ENCODE measurements at places on chromosomes 6 and 20.
A peak's percentile ranks its signal among the peaks of the same experiment; 100 is the strongest.

DNA sequence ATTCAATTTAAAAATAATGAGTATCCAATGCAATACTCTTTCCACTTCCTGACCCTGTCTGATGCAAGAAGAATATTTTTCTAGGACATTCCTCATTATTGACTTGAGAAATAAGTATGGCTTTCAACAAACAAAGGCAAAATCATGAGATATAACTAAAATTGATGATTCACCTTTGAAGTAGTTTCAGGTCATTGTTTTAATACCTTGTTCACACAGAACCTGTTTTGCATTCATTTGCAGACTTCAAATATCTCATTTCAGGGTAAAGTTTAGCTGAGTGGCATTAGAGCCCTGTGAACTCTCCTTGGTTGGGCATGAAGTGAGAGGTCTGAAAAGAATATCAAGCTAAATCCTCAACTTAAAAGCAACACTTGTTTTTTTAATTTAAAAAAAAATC is 309.2 kb downstream of the NRN1 start:
- no peak for DNase-seq

DNA sequence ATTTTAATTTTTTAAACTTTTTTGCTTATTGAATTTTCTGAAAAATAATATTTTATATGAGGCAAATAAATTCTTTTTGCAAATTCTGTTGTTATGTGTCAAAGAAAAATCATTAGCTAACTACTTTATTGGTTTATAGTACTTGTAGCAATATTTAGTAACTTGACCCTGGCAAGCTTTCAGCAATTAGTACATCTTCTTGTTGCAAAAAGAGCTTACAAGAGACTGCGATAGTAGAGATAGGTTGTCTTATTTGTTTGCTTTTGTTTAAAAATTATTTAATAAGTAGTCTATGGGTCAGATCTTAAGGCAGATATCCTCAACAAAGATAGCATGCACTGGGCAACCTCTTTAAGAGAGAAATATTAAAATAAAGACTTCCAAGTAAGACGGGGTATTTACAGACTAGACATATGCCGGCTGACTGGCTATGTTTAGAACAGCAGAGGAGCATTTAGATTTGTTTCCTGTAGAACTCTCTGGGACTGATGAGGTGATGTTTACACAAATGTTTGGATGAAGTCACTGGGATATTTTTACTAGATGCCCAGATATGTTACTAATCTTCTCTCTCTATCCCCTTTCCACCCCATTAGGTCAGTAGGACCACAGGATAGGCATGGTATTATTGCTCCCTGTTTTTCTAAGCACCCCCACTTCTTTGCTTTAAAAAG is 25.0 kb downstream of the VGLL2 start:
- DNase-seq = peak; percentile 18

GRCh38 chr20:41347523-41348429 is 7.2 kb downstream of the LPIN3 start:
- no peak for DNase-seq

- no peak for DNase-seq
Measured at GRCh38 chr6:98975421-98975820, 27.7 kb upstream of the FBXL4 start.

DNA sequence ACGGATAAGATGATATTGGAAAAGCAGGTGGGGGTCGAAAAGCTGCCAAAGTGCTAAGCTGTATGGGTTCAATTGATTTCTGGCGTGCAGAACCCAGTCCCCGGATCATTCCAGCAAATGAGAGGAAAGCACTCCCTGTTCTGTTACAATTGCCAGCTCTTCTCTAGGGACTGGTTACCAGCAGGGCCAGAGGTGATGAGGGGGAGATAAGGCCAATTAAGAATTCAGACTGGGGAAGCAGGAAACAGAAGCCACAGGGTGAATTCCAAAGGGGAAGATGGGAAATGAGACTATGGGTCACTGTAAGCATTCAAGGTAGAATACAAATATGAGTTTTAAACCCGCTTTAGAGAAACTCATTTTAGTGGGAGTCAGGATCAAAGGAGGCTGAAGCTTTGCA is 349.4 kb upstream of the MAP3K7 start:
- no peak for DNase-seq

GRCh38 chr20:47551841-47552240 is 50.2 kb downstream of the NCOA3 start:
- peak; percentile 73 for DNase-seq

DNA sequence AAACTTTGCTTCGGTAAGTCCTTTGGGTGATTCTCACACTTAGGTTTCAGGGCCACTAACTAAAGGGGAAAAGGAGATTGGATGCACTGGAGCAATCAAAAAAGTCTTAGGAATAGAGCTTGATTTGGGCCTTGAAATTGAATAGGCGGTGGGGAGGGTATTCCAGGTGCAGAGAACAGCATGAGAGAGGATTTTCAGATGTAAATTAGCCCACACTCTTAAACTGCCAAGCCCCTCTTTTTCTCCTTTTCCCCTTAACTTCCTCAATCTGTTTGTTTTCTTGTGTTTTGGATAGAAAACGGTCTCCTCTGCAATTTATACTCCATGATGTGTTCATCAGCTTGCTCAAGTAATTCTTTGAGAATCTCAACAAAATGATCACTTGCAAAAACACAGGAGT is 62.1 kb upstream of the RIPOR2 start:
- no peak for DNase-seq

Data from DMS53 (cell line).